Stimulated activated CD8-positive, alpha-beta memory T cell treated with anti-CD3 and anti-CD28 coated beads, Interleukin-4, amount 100 ng/mL, for 24 hours (primary cell): ENCODE measurements at places on chromosomes 2 and 18.

GRCh38 chr2:179251870-179252269 lies 12.8 kb downstream of the SESTD1 start:
- DNase-seq: no peak

GRCh38 chr18:48962994-48963561 lies 12.3 kb upstream of the SMAD7 start:
- no peak for DNase-seq

- DNase-seq: no peak
Measured at GRCh38 chr2:231360881-231361371, 34.6 kb upstream of the B3GNT7 start.

- DNase-seq: no peak
Measured at GRCh38 chr2:45083175-45083574, 73.9 kb upstream of the SIX2 start.

DNA sequence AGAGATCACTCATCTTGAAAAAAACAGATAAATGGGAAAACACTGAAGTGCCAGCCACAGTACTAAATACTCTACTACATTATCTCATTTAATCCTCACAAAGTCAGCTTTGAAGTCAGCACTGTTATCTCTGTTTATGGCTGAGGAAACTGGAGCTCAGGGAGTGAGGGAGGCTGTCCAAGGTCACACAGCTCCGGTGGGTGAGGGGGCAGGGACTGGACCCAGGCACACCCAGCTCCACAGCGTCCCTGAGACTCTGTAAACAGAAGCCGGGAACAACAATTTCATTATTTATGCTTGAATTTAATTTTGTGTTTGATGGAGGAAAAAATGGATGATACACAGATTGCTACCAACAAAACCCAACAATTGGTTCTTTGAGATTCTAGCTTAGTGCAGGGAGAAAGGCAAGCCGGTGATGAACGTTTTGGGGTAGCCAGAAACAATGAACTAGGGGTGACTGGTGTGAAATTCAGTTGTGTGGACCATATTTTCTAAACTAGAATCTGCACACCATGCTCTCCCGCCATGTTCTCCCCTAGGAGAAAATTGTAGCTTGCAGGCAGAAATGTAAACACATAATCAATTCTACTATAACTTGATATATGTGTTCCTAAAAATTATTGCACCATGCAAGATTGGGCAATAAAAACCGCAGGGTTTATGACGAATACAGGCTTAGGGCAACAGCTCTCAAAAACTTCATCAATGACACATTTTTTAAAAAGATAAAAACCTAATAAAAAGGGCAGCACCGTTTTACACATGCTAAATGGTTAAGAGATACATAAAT lies at the start of gene GREB1:
Gene GREB1, plus strand, starts transcription at position 768 of the 793 bp plus-strand sequence. CDS start 22,570 bp downstream, outside the sequence.
- DNase-seq: no peak

- DNase-seq: no peak
Measured at GRCh38 chr2:144834998-144835633, 315.2 kb upstream of the ZEB2 start.

GRCh38 chr2:66437691-66438497 lies 3.0 kb downstream of the MEIS1 start:
- no peak for DNase-seq

- no peak for DNase-seq
Measured at GRCh38 chr2:45009928-45010701, 863 bp upstream of the SIX2 start.
